ENCODE measurements at places on chromosomes 11 and 22.

- DNase-seq, result no peak
Observed at GRCh38 chr22:29023172-29023796, 38.3 kb downstream of the C22orf31 start.

GRCh38 chr11:63508009-63508408 is 2.1 kb downstream of the LGALS12 start:
- DNase-seq, result no peak

GRCh38 chr11:28439403-28439802 is 331.2 kb downstream of the METTL15 start:
- DNase-seq, result no peak

- DNase-seq, result no peak
Observed at GRCh38 chr11:75112200-75112599, 15.5 kb upstream of the OR2AT4 start.

GRCh38 chr11:44834846-44835245 is 108.1 kb downstream of the TSPAN18 start:
- no peak for DNase-seq

GRCh38 chr11:82675838-82676237 is 57.8 kb downstream of the FAM181B start:
- DNase-seq, result no peak

All from activated T-cell treated with anti-CD3 and anti-CD28 coated beads for 4 hours (primary cell).